ENCODE measurements at places on chromosomes 3 and 15.

DNA sequence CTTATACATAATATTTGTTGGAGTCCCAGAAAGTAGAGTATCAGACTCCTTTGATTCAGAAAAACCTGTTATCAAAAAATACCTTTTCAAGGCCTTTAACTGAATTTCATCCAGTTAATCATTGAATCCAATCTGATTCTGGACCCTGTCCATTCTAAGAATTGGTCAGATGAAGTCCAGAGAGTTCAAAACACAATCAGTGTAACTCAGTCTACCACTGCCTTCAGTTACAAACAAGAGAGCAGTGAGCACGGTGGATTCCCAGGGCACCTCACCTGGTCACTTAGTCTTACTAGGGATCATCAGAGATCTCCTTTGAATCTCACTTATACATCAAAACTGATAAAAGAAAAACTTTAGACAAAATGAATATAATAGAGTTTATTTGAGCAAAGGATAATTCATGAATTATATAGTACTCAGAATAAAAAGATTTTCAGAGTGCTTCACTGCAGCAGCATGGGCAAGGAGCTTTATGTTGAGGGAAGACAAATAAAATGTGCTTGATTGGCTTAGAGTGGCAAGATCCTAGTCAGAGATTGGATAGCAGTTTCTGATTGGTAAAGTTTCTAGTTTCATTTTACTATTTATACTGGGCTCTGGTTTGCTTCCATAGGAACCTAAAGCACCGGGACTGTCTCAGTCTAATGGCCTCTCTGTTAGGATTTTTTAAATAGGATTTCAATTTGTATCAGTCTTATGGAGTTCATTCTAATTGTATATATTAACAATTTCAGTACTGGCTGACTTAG, 474.9 kb upstream of the GOLIM4 start:
- no peak for DNase-seq

- no peak for DNase-seq
These were observed 62.7 kb downstream of the NR2F2 start for GRCh38 chr15:96393209-96393513.

GRCh38 chr3:129593230-129593594, 13.3 kb downstream of the PLXND1 start:
- no peak for DNase-seq

- peak; percentile 38 for DNase-seq
These were observed 38.4 kb downstream of the SLCO3A1 start for GRCh38 chr15:91891788-91892345.

DNA sequence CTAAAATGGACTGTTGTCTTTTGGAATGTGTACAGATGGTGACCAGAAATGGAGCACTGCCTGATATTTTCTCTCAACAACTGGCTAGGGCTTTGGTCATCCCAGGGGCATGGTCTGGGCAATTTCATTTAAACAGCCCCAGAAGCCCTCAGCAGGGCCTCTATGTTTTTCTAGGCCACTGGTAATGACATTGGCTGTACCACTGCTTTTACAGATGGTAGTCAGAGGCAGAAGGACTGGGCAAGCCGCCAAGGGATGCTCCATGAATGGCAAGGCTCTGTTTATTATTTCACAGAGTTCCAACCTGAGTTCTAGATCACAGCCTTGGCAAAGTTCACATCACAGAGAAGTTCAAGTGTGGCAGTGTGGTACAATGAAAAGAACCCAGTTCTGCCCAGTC, 37.0 kb upstream of the LMCD1 start:
- no peak for DNase-seq

- DNase-seq = peak; percentile 80
These were observed 550 bp downstream of the RPP25 start for GRCh38 chr15:74955796-74956647.

- DNase-seq = no peak
These were observed 165.5 kb downstream of the NECTIN3 start for GRCh38 chr3:111236836-111237713.

DNA sequence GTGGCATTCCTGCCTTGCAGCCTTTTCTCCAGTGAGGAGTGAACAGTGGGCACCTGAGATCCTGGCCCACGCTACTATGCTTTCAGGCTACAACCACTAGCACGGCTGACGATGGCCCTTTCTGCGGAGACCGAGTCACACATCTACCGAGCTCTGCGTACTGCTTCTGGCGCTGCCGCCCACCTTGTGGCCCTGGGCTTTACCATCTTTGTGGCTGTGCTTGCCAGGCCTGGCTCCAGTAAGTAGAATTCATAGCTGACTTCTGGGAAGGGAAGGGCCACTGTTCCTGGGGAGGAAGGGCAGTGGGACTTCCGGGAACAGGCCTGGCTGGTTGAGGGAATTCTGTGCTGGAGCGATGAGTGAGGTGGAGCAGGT, 648 bp downstream of the CYB561D2 start:
- DNase-seq = no peak

DNA sequence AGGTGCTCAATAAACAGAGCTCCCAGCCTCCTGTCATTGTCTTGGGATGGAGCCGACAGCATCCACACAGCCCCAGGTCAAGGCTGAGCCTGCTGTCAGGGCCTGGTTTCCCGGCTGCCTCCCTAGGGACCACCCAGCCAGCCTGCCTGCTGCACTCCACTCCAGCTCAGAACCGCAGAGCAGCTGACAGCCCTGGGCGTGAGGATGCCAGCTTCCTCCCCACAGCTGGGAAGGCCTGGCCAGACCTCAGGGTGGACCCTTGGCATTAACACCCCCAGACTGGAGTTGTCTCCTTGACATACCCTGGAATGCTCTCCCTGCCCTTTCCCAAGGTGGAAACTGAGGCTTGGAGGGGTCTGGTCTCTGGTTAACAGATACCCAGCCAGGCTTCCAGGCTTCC, 112.0 kb downstream of the WNT7A start:
- DNase-seq = no peak

- no peak for DNase-seq
These were observed 28.1 kb upstream of the LRRN1 start for GRCh38 chr3:3771094-3771493.

GRCh38 chr3:156648086-156648485, 26.3 kb upstream of the TIPARP start:
- no peak for DNase-seq

DNA sequence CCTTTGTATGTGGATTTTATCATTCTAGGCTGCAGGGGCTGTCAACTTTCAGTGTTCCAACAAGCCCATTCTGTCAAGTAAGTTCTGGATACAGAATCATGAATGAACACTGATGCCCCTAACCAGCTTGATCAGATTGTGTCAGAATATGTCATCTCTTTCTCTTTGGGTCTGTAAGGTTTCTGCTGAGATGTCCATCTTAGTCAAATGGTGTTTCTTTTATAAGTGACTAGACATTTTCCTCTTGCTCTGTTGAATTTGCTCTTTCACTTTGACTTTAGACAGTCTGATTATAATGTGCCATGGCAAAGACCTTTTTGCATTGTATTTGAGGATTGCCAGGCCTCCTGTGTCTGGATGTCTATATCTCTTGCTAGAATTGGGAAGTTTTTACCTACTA, 660.9 kb upstream of the CBLB start:
- DNase-seq = no peak

GRCh38 chr3:124032311-124032880, 40.5 kb upstream of the ROPN1 start:
- DNase-seq = peak; percentile 84
